Activated CD8-positive, alpha-beta memory T cell treated with anti-CD3 and anti-CD28 coated beads for 4 hours (primary cell): ENCODE measurements at places on chromosomes 3 and 15.

GRCh38 chr3:111728566-111728935 is 130.5 kb upstream of the PHLDB2 start:
- no peak for DNase-seq

DNA sequence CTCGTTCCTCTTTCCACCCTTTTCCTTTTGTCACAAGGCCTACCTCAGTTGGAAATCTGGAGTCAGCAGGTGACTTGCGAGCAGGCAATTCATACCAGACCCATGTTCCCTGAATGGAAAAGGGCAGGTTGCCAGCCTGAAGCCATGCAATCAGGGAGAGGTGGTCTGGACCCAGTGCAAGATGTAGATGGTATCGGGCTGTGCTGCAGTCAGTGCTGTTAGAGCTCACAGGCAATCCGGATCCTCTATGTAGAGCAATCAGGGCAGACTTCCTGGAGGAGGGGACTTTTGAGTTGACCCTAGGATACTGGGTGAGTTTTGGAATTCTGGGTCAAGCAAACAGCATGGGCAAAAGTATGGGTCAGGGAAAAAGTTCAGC is 18.9 kb downstream of the LOXL1 start:
- DNase-seq: no peak

DNA sequence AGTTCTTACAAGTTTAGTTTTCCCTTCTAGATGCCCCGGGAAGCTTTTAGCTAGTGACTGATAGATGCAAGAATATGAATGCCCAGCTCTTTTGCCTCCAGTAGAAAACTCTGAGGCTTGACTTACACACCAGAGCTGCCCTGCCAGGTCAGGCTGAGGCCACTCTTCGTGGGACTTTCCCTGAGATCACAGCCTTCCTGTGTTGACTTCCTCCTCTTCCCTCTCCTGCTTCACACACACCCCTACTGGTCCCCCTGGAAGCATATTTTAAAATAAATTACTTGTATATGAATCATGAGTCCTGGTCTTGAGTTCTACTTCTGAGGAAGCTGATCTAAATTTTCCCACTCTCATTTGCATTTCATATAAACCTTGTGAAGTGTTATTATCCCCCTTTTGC is 413.7 kb downstream of the PDCD6IP start:
- DNase-seq: no peak

- no peak for DNase-seq
Observed at GRCh38 chr3:52829906-52830463, 487 bp downstream of the ITIH4 start.

DNA sequence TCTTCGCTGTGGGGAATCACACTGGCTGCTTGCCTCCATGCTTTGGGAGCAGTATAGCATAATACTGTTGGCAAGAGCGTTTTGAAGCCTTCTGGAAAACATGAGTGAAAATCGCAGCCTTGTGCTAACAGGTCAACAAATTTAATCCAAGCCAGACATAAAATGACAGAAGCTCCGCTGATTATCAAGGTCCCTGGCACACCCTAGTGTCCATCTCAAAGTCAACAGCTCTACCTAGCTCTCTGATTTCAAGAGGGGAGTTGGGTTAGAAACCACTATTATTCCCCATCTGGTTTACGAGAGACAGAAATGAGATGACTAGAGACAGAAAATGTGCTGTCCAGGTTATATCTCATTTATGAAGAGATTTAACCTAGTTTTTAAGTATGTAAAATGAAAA is 73.6 kb upstream of the MDFIC2 start:
- DNase-seq: no peak
